B cell (primary cell): ENCODE measurements at places on chromosomes 16 and 17. TPM values are rescaled to one million over a fixed set of nuclear protein-coding genes. Genes with fewer than 3 reads are reported as not detected.

MYH13 gene
- total RNA-seq, result not detected in 2 replicates

OR3A2 gene
- total RNA-seq, result 1.3 and 1.9 TPM in 2 replicates

RHBDL3 gene
- total RNA-seq, result not detected in 2 replicates

DNA sequence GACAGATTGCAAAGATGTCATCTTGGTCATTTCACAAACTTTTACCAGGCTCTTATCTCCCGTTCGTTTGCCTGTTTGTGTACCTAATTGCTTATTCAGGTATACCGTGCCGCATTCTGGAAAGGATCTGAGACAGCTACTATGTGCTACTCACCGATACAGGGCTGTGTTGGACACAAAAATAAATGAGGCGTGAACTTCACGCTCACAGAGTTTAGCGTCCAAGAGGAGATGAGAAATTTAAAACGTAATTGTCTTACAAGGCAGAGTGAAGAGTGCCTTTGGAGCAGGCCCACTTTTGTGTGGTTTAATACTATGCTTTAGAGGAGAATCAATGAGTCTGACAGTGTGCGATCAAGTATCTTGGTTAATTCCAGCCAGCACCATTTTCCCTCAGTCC lies 26.7 kb downstream of the MAF start:
- no peak for DNase-seq
- H3K4me3 ChIP-seq, result no peak overlapping the region
- H3K27ac ChIP-seq, result no peak overlapping the region

DNA sequence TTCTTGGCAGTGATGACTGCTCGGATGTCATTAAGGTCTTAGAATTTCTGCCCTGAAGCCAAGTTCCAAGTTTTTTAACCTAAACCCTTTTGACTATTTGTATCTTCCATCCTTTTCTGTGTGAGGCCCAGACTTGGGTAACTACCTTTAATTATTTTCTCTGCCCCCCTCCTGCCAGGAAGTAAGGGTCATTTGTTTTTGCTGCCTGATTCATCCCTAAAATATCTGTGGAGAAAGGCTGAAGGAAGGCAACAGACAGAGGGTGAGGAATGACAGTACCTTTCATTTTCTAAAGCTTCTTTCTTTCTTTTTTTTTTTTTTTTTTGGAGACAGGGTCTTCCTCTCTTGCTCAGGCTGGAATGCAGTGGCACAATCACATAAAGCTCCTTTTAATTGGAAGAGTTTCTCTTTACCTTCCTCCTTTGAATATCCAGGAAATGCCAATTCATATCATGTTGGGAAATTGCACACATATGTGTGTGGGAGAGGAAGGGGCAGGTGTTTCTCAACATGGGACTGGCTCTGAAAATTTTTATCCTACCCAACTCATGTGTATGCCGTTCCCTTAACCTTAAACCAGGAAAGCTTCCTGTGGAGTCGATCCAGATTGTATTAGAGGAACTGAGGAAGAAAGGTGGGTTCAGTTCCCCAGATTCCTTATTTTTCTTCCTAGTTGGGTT lies 957 bp downstream of the VPS25 start:
- no peak overlapping the region for H3K4me3 ChIP-seq
- peaks cover 42% of the 10 kb centered on the region for H3K36me3 ChIP-seq
- H3K4me1 ChIP-seq, result peaks cover 16% of the 10 kb centered on the region
- H3K27me3 ChIP-seq, result no peaks in the 10 kb centered on the region
- DNase-seq, result no peak
- H3K27ac ChIP-seq, result no peak overlapping the region

GRCh38 chr16:50155925-50156324 lies 2.8 kb downstream of the TENT4B start:
- no peak for DNase-seq
- H3K4me1 ChIP-seq, result peaks cover 28% of the 10 kb centered on the region
- H3K4me3 ChIP-seq, result no peak overlapping the region
- H3K36me3 ChIP-seq, result no peaks in the 10 kb centered on the region
- no peaks in the 10 kb centered on the region for H3K27me3 ChIP-seq

GRCh38 chr16:50457979-50458491 lies 89.2 kb upstream of the BRD7 start:
- H3K4me1 ChIP-seq, result no peaks in the 10 kb centered on the region
- no peak for DNase-seq
- H3K36me3 ChIP-seq, result no peaks in the 10 kb centered on the region
- H3K27ac ChIP-seq, result no peak overlapping the region
- no peak overlapping the region for H3K4me3 ChIP-seq
- H3K27me3 ChIP-seq, result no peaks in the 10 kb centered on the region

DNA sequence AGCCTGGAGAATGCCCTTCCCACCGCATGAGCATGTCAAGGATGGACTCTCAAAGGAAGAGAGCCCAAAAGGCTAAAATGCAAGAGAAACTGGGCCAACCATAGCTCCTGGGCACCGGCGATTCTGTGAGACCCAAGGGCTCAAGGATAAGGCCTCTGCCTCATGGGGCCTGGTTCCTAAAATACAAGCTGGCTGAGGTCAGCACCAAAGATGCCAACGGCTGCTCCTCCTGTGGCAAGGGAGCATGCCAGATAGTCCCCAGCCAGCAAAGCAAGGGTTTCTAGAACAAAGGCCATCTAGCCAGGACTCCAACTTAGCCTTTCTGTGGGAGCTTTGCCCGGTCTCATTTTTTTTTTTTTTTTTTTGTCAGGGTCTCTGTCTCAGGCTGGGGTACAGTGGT lies 20.1 kb downstream of the GPRC5B start:
- H3K27me3 ChIP-seq, result no peaks in the 10 kb centered on the region
- H3K4me3 ChIP-seq, result no peak overlapping the region

GRCh38 chr17:57856792-57857620 lies 7.2 kb upstream of the MRPS23 start:
- H3K27ac ChIP-seq, result no peak overlapping the region
- H3K4me1 ChIP-seq, result peaks cover 16% of the 10 kb centered on the region
- H3K4me3 ChIP-seq, result no peak overlapping the region
- no peaks in the 10 kb centered on the region for H3K36me3 ChIP-seq
- H3K27me3 ChIP-seq, result peaks cover 41% of the 10 kb centered on the region

GRCh38 chr17:47675380-47676198 lies 18.4 kb upstream of the TBKBP1 start:
- H3K27ac ChIP-seq, result no peak overlapping the region
- H3K4me3 ChIP-seq, result no peak overlapping the region
- H3K27me3 ChIP-seq, result no peaks in the 10 kb centered on the region
- peaks cover 12% of the 10 kb centered on the region for H3K36me3 ChIP-seq
